ENCODE measurements at places on chromosomes 13 and 19.

DNA sequence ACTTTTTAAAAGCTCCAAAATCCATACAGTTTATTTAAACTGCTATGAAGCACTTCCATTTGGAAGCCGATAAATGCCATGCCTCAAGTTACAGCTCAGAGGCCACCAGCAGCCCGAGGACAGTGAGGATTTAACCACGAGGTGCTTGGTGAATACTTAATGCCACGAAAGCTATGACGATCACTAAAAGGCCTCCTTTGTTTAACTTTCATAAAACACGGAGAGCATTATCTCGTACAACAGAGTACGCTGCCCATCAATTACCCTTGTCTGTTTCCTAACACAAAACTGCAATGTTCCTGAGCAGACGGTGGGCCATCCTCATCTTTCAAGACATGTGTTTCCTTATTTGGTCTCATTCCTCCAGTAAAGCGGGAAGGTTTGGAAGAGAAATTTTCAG, 58.4 kb downstream of the PEPD start:
- no peak for DNase-seq

DNA sequence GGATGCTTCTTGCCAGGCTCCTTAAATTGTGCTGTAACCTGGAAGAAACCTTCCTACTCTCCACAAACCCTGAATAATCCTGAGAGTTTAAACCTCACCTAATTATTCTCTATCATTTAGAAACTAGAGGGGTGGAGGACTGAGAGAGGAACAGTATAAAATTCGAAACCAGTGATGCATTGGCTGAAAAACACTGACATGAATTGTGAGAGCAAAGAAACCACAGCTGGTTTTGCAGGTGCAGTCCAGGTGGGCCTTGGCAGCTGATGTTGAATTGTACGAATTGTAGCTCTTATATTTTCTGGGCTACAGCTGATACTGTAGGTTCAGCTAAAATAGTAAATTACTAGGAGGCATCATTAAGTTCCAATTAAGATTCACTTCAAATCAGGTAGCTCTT, 227.0 kb upstream of the SLITRK5 start:
- DNase-seq: no peak

GRCh38 chr13:20369886-20370361, 137.8 kb upstream of the GJB6 start:
- DNase-seq: no peak

- no peak for DNase-seq
Measured at GRCh38 chr13:104577071-104577815, 1511.0 kb upstream of the SLC10A2 start.

- DNase-seq: no peak
Measured at GRCh38 chr13:111911121-111911720, 155.7 kb upstream of the SOX1 start.

DNA sequence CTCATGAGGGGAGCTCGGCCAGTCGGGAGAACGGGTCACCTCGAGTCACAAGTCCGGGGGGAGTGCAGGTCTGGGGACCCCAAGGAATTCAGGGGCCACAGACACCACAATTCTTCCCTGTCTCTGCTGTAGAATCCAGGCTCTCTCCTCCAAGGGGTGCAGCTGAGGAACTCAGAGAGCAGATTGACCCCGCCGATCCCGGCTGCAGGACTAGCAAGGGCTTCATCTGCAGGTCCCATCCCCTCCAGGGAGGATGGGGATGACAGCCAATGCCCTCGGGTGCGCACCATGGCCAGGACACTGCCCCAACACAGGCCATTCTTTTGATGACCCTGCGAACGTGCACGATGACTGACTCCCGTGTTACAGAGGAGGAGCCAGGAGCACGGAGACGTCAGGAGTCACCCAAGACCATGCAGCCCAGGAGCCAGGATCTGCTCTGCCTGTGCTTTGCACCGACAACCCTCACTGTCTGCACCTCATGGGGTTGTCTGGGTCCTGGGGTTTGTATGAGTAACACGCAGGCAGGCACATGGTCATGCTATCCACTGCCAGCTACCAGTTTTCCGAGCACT, 48.5 kb upstream of the TUBGCP3 start:
- peak; percentile 31 for DNase-seq

DNA sequence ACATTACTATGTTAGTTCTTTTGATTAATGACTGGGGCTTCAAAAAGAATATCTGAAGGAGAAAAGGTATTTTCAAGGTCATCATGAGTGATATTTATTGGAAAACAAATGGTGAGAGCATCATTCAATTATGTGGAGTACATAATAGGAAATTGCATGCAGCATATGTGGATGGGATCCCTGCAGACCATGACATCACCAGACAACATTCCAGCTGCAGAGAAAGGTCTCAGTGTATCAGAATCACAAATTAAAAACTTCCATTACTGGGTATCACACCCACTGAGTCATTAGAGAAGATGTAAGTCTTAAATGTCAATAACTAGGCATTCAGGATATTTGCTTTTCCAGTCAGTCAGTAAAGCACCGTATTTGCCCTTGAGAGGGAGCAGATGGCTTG, 574.4 kb upstream of the SLC10A2 start:
- no peak for DNase-seq

GRCh38 chr13:40346592-40346991, 319.8 kb downstream of the FOXO1 start:
- no peak for DNase-seq

- no peak for DNase-seq
Measured at GRCh38 chr13:73754727-73755292, 379.4 kb downstream of the KLF12 start.

DNA sequence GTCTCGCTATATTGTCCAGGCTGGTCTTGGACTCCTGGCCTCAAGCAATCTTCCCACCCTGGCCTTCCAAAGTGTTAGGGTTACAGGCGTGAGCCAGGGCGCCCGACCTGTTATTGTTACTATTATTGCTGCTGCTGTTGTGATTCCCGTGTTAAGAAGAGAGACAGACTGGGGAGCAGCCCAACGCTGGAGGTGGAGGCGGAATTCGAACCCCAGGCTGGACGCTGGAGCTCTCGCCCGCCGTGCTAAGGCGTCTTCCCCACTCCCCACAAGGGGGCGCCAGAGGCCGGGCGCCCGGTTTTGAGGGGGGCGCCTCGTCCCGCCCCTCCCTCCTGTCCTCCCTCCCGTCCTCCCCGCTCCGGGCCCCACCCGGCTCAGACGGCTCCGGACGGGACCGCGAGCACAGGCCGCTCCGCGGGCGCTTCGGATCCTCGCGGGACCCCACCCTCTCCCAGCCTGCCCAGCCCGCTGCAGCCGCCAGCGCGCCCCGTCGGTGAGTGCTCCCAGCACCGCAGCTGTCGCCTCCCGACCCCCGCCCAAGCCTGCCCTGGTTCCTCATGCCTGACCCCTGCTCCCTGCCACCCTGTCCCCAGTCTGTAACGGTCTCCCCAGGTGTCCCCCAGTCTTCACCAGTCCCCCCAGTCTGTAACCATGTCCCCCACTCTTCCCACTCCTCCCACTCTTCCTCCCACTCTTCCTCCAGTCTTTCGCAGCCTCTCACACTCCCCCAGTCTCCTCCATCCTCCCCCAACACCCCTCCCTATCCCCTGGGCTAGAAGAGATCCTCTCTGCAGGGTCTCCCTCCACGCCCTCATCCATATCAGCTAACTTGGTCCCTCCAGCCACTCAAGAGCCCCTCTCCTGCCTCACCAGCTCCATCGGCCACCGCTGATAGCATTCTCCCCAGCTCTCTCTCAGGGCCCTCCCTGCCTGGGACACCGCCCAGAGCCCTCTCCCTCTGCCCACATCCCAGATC, at the start of gene EHD2:
Gene EHD2, plus strand, starts transcription at position 377 of the 976 bp plus-strand sequence. CDS start 3,191 bp downstream, outside the sequence.
- peak; percentile 73 for DNase-seq

- DNase-seq: no peak
Measured at GRCh38 chr13:30923418-30923817, 9.0 kb upstream of the TEX26 start.

GRCh38 chr19:8635422-8635821, 5.0 kb downstream of the NFILZ start:
- no peak for DNase-seq

GRCh38 chr13:98681049-98681448, 71.4 kb downstream of the SLC15A1 start:
- no peak for DNase-seq

GRCh38 chr19:35029737-35030256, 473 bp upstream of the SCN1B start:
- DNase-seq: no peak

DNA sequence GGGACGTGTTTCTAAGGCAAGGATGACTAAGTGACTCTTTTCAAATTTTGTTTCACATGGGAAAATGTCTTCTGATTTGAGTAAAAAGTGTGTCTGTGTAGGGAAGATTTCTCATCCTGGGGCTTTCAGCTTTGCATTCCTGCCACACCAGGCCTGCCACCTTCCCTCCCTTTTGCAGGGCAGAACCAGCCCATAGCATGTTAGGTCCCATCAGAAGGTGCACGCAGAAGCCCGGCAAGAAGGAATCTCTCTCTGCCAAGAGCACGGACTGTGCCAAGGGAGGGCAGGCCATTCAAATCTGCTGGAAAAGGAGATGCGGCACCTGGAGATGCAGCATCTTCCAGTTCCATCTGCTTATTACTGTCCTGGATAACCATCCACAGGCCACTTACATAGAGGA, 212.0 kb downstream of the SLC7A1 start:
- no peak for DNase-seq

DNA sequence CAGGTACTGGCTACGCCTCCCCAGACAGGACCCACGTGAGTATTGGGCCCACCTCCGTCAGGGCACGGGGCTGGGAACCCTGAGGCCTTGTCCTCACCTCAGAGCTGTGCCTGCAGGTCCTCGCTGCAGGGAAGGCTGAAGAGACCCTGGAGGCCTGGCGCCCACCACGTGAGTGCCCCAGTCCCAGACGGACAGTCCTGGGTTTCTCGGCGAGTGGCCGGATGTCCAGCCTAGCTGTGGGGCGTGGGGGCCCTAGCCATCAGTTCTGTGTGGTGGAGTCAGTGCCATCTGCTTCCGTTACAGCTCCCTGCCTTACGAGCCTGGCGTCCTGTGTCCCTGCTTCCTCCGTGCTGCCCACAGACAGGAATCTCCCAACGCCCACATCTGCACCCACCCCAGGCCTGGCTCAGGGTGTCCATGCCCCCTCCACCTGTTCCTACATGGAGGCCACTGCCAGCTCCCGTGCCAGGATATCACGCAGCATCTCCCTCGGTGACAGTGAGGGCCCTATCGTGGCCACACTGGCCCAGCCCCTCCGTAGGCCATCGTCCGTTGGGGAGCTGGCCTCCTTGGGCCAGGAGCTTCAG, 7.8 kb upstream of the OVOL3 start:
- no peak for DNase-seq

DNA sequence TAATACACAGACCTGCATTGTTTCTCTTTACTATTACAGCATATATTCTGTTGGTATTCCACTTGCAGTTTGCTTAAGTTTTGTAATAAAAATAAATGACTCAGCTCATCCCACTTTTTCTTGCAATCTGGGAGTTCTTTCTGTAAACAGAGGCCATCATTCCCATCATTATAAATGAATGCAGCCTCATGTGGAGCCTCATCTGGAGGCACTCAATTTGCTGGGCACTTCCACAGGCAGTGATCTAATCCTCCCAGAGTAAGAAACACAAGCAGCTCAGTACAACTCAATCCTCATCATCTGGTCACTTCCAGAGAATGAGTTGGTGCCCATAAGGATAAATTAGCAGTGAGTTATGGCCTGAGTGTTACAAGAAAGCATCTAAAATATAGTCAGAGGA, 2801.9 kb downstream of the PCDH9 start:
- DNase-seq: no peak

DNA sequence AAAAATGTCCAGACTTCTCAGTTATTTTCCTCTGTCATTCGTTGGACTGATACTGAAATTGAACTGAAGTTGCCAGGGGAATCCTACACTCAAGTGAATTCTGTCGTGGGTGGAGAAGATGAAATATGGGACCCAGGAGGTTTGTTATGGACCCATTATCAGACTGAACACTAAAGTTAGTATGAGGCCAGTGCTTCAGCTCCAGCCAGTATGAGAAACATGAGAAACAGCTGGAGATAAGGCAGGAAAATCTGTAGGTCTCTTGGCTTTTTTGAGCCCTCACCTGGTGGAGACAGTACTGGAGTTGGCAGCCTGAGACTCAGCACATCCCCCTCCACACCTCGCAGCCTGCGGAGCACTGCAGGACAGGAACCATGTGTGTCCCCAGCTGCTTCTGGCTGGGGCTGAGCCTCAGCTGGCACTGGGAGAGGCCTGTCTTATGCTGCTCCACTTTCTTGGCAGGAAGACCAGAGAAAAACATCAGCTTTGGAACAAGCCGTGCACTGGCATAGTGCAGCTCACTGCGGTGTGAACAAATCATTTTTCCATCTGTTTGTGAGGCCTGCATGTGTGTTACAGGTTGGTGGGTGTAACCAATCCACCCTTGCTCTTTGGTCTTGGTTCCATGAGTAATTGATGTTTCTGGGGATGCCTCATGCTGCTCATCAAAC, 641.0 kb downstream of the FGF9 start:
- no peak for DNase-seq

GRCh38 chr19:16248380-16249023, 50.8 kb downstream of the AP1M1 start:
- DNase-seq: no peak

- DNase-seq: no peak
Measured at GRCh38 chr19:55962186-55962585, 14.6 kb downstream of the NLRP8 start.

DNA sequence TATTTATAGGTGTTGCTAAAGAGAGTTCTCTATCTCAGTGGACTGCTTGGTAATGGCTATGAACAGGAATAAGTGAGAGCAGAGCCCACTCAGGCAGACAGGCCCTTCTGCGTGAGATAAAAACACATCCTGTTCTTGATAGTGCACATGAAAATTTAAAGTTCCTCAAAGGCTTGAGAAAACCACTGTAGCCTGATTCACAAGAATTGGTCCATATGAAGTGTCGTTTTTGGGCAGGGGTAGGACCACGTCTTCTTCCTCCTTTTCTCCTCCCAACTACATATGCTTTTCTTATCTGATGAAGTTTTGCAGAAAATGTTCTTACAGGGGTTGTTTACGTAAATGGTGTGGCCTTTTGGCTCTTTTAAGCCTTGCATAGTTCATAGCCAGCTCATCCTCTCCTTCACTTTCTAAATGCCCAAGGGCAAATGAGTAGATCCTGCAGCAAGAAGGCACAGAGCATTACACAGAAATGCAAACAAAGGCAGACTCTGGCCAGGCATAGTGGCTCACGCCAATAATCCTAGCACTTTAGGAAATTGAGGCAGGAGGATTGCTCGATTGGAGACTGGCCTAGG, 53.8 kb downstream of the RNF6 start:
- no peak for DNase-seq

Data from lower lobe of right lung (tissue), 2 donors.